Naive thymus-derived CD8-positive, alpha-beta T cell (primary cell): ENCODE measurements at places on chromosomes 6 and 20. TPM values are rescaled to one million over a fixed set of nuclear protein-coding genes. Genes with fewer than 3 reads are reported as not detected.

DNA sequence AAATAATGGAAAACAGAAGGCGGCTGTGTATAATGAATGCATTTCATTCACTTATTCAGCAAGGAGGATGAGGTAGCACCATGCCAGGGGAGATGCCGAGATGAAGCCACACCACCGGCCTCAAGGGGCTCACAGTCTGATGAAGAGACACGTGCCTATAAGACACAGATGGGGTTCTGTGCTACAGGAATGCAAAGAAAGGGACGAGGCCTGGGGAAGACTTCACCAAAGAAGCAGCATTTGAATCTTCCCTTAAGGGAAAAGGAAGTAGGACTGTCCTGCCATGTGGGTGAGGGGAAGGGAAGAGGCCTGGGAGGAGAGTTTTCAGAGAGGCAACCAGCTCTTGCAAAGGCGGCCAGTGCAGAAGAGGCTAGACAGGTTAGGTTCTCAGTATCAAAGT is 98.9 kb downstream of the PSMG4 start:
- H3K4me3 ChIP-seq = no peak overlapping the region
- H3K27me3 ChIP-seq = no peaks in the 10 kb centered on the region
- H3K4me1 ChIP-seq = peaks cover 26% of the 10 kb centered on the region

Gene GCLC
- 54.3 TPM for total RNA-seq

Gene GPR6
- total RNA-seq = not detected

Gene MICB
- 13.8 TPM for total RNA-seq

DNA sequence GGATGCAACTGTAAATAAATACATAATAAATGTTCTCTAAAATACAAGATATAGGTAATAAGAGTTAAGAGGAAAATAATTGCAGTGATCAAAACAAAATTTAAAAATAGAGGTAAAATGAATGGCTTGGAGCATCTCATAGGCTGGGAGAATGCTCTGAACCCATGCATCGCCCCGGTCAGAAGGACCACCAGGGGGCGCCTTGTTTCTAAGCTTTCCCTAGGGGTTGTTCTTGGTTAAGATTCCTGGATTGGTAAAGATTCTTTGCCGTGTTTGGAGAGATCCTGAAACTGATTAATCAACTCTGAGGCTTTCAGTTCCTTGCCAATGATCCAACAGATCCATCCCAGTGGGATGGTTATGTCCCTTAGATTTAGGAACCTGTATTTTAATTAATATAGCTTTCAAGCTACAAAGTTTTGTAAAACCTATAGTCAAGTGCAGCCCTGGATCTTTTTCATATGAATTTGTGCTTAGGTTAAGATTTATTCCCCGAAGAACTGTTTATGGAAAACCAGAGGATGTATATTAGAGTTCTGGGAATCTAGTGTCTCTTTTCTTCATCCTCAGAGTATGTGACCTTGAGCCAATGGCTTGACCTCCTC is 45.3 kb upstream of the PRELID3B start:
- no peak overlapping the region for H3K4me3 ChIP-seq
- peak overlapping the region; percentile 70 for H3K27ac ChIP-seq
- peak; percentile 85 for DNase-seq
- H3K27me3 ChIP-seq = peaks cover 8% of the 10 kb centered on the region
- H3K4me1 ChIP-seq = peaks cover under 1% of the 10 kb centered on the region

GRCh38 chr6:15827496-15828255 is 164.8 kb upstream of the DTNBP1 start:
- peaks cover 2% of the 10 kb centered on the region for H3K36me3 ChIP-seq
- H3K4me3 ChIP-seq = no peak overlapping the region
- peaks cover 3% of the 10 kb centered on the region for H3K27me3 ChIP-seq
- no peak for DNase-seq
- no peaks in the 10 kb centered on the region for H3K4me1 ChIP-seq

DNA sequence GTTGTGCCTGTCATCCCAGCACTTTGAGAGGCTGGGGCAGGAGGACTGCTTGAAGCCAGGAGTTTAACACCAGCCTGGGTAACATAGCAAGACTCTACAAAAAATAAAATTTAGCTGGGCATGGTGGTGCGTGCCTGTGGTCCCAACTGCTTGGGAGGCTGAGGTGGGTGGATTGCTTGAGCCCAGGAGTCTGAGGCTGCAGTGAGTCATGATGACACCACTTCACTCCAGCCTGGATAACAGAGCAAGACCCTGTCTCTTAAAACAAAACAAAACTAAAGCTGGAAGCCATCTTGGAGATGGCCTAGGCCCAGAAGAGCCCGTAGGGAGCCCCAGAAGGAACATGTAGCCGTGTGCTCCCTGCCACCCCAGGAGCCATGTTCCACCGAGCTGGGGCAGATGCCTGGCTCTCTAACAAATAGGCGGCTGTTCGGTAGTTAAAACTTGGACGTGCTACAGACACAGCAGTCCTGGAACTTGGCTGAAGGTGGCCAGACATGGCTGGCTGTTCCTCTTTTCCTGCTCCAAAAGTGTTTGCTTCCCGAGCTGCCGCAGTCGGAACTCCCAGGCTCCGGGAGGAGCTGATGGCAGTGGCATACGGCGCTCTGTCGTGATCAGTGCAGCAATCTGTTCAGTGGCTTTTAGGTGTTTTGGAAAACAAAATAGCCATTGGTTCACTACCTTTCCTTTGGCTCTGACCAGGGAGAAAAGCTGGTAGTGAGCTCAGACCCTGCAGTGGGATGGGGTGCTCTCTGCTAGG is 37.0 kb downstream of the DYNLT1 start:
- peaks cover 10% of the 10 kb centered on the region for H3K4me1 ChIP-seq
- peak; percentile 15 for DNase-seq
- H3K27me3 ChIP-seq = no peaks in the 10 kb centered on the region
- H3K4me3 ChIP-seq = no peak overlapping the region
- no peak overlapping the region for H3K27ac ChIP-seq
- peaks cover 84% of the 10 kb centered on the region for H3K36me3 ChIP-seq

- H3K4me3 ChIP-seq = no peak overlapping the region
- no peaks in the 10 kb centered on the region for H3K36me3 ChIP-seq
- no peaks in the 10 kb centered on the region for H3K4me1 ChIP-seq
- no peak for DNase-seq
These were observed 455.8 kb upstream of the MAP3K7 start for GRCh38 chr6:91042656-91043055.

DNA sequence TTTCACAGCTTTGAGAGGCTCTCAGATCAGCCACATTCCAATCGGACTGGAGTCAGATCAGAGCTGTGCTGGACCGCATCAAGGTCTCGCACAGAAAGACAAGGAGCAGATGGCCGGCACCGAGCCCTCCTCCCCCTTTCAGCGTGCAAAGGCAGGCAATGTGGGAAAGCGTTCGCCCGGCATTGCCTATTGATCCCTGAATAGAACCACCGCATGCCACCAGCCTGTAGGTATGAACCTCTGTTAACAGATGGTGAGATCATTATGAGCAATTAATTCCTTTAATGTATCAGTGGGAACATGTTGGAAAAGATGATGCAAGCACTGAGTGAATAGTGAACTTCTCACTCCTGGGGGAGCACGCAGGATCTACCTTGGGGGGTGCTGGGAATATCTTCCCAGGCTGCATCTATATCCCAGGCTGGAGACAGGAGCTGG is 117.5 kb upstream of the ID4 start:
- peaks cover 4% of the 10 kb centered on the region for H3K27me3 ChIP-seq
- DNase-seq = no peak
- no peaks in the 10 kb centered on the region for H3K4me1 ChIP-seq
- H3K36me3 ChIP-seq = no peaks in the 10 kb centered on the region
- H3K27ac ChIP-seq = no peak overlapping the region
- H3K4me3 ChIP-seq = no peak overlapping the region

GRCh38 chr6:117138920-117139319 is 126.4 kb upstream of the VGLL2 start:
- H3K27ac ChIP-seq = no peak overlapping the region
- no peaks in the 10 kb centered on the region for H3K36me3 ChIP-seq
- H3K27me3 ChIP-seq = peaks cover 5% of the 10 kb centered on the region

Gene GPX5
- not detected for total RNA-seq

DNA sequence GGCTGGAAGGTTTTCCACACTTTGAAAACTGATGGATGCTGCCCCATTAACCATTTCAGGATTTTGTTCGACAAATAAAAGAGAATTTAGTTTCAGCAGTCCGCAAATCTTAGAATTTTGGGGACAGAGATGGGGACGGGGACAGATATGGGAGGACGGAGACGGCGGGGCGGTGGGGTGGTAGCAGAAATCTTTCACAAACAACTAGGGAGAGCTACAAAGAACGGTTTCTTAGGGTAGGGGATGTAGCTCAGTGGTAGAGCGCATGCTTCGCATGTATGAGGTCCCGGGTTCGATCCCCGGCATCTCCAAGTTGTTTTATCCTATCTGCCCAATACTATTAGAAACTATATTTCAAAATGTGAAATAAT is 15.1 kb downstream of the HMGN4 start:
- H3K27ac ChIP-seq = no peak overlapping the region
- peak; percentile 86 for DNase-seq
- no peaks in the 10 kb centered on the region for H3K36me3 ChIP-seq

GRCh38 chr6:106085692-106085983 is 498 bp upstream of the PRDM1 start:
- no peak for DNase-seq
- peaks cover 5% of the 10 kb centered on the region for H3K36me3 ChIP-seq
- H3K27me3 ChIP-seq = peaks cover 60% of the 10 kb centered on the region
- peaks cover 53% of the 10 kb centered on the region for H3K4me1 ChIP-seq
- H3K4me3 ChIP-seq = peak overlapping the region; percentile 86
- peak overlapping the region; percentile 53 for H3K27ac ChIP-seq

GRCh38 chr6:84681693-84682326 is 82.6 kb downstream of the TBX18 start:
- H3K4me1 ChIP-seq = no peaks in the 10 kb centered on the region
- no peaks in the 10 kb centered on the region for H3K36me3 ChIP-seq
- H3K27me3 ChIP-seq = no peaks in the 10 kb centered on the region

DNA sequence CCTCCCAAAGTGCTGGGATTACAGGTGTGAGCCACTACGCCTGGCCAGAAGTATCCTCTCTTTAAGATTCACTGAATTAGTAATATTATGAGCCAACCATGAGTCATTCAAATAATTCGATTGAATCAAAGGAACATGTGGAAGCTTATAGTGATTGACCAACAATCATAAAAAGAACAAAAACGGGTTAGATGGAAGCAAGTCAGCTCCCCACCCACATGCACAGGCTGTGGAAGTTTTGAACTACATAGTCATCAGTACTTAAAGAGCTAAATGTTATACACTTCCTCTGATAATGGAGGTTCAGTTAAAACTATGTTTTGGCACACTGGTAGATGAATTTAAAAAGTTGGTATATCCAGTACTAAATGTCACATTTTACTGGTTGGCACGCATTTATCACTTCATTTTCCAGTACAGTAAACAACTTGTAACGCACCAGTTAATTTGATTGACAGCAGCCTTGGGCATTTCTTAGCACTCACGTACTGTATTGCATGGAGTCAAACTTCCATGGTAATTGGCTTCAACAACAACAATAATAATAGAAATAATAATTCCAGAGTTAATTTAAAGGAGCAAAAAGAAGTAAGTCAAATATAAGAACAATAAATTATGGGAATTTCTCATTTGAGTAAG is 1107.3 kb upstream of the MAP3K7 start:
- no peak overlapping the region for H3K4me3 ChIP-seq
- no peaks in the 10 kb centered on the region for H3K36me3 ChIP-seq
- no peak overlapping the region for H3K27ac ChIP-seq
- no peaks in the 10 kb centered on the region for H3K4me1 ChIP-seq
- H3K27me3 ChIP-seq = no peaks in the 10 kb centered on the region
- DNase-seq = no peak

GRCh38 chr6:158835616-158836221 is 16.6 kb upstream of the EZR start:
- no peaks in the 10 kb centered on the region for H3K36me3 ChIP-seq
- no peak overlapping the region for H3K4me3 ChIP-seq
- no peak overlapping the region for H3K27ac ChIP-seq
- no peaks in the 10 kb centered on the region for H3K27me3 ChIP-seq
- no peak for DNase-seq

DNA sequence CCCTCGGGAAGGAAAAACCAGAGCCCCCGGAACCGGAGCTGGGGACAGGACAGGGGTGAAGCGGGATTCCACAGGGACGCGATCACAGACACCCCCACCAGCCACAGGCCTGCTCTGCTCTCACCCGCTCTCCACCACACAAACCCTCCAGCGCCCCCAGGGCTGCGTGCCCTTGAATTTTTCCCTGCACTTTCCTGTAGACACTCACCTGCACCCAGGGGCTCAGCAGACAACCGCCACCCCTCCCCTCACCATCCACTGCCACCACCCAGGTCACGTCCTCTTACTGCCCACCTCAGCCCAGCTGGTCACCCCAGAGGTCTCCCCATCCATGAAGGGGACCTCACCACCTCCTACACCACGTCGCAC is 631 bp downstream of the ULBP2 start:
- H3K36me3 ChIP-seq = no peaks in the 10 kb centered on the region
- no peak overlapping the region for H3K27ac ChIP-seq
- peak overlapping the region; percentile 98 for H3K4me3 ChIP-seq
- H3K27me3 ChIP-seq = peaks cover 20% of the 10 kb centered on the region
- peaks cover 40% of the 10 kb centered on the region for H3K4me1 ChIP-seq
- no peak for DNase-seq

- no peak for DNase-seq
- H3K27me3 ChIP-seq = no peaks in the 10 kb centered on the region
- H3K36me3 ChIP-seq = peaks cover 7% of the 10 kb centered on the region
These were observed 15.7 kb downstream of the PXMP4 start for GRCh38 chr20:33704197-33704924.

DNA sequence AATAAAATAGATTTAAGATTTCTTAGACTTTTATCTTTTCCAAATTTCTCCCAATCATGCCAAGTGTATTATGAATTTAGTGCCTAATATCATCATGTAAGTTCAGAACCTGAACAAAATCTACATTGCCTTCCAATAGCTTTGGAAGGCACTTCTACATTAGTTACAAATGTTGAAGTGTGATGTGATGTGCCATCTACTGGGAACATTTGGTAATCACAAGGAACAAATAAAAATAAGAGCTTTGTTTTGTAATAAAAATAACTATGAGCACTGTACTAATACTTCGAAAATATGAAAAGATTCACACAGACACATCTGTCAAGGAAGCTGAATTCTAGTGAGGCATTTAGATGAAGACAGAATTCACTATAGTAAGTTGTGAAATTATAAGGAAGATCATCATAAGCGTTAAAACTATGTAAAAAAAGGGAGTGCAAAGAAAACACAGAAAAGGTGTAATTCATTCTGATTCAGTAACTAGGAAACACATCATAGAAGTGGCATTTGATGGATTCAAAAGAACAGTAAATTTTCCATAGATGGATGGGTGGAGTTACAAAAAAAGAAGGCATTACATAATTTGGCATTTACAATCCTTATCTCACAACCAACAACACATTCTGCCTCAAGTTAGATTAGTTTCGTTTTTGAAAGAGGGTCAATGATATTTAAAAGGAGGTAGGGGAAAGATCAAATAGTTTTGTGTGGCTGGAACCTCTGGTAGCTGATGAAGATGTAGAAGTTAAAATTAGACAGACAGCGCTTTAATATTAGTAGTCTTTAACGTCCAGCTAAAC is 161.0 kb downstream of the ASCC3 start:
- DNase-seq = no peak
- H3K27ac ChIP-seq = peak overlapping the region; percentile 72
- H3K4me1 ChIP-seq = peaks cover 11% of the 10 kb centered on the region
- peak overlapping the region; percentile 34 for H3K4me3 ChIP-seq

Gene BPIFB1
- not detected for total RNA-seq

- peaks cover 12% of the 10 kb centered on the region for H3K4me1 ChIP-seq
- no peak overlapping the region for H3K27ac ChIP-seq
- peaks cover 2% of the 10 kb centered on the region for H3K27me3 ChIP-seq
- no peak overlapping the region for H3K4me3 ChIP-seq
These were observed 2.6 kb downstream of the SLCO4A1 start for GRCh38 chr20:62644802-62645496.
